ENCODE measurements at places on chromosomes 16 and 17.

DNA sequence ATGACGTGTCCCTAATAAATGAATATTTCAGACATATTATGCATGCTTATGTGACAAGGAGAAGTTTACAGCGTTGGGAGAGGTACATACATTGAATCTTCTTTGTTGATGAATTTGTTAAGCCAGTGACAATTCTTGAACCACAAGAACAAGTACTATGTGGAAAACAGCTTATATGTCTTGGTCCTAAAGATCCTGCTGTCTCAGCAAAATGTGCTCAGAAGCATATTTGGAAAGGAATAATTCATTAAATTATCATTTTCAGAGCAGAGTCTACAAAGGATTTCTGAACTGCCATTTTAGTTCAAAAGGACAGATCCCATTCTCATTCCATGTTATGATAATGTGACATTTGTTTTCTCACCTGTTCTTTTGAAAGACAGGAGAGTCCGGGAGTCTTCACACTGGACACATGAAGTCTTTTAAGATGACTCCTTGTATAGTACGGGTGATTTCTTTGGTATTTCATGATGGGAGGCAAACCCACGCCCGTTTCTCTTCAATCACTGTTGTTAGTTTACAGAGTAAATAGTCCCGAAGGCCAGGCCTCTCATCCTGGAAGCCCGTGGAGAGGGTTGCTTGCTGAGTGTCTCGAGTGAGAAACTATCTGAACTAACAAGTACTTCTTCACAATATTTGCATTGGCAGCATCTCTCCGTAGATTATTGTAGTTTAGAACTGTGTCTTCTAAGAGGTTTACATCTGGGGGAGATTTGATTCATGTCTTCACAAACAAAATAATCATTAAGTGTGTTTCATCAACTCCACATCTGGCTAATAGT is 26.7 kb downstream of the VPS35L start:
- DNase-seq = no peak

GRCh38 chr16:68590201-68590994 is 51.3 kb downstream of the ZFP90 start:
- peak; percentile 37 for DNase-seq

- DNase-seq = no peak
Observed at GRCh38 chr16:53449816-53450517, 15.7 kb downstream of the RBL2 start.

- DNase-seq = no peak
Observed at GRCh38 chr16:56773532-56773931, 43.6 kb downstream of the NUP93 start.

Measured in CD4-positive, alpha-beta T cell treated with Interferon gamma for 1 hour (primary cell).